ENCODE measurements at places on chromosomes 7 and 10.

DNA sequence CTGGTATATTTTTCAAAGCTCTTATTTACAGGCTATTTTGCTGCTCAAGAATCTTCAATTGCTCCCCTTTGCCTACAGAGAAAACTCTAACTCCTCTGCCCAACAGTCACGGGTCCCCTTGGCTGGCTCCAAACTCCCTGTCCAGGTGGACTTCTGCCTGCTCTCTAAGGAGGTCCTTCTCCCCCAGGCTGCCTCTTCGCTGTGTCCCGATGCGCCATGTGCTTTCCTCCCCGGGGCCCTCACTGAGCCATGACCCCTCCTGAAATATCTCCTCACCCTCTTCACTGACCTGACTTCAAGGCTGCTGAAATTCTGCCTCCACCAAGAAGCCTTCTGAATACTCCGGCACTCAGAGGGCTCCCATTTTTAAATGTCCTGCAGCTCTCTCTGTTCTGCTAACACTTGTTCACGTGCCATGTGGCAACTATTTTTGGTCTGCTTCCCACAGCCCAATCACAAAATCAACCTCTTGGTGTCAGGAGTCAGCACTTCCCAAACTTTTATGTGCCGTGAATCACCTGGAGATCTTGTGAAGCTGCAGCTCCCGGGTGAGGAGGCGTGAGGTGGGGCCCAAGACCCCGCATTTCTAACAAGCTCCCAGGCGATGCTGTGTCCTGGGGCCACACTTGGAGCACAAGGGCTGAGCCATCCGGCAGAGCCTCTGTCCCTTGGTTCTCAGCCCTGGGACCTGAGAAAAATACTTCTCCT lies 85.7 kb upstream of the COL13A1 start:
- no peak for DNase-seq

DNA sequence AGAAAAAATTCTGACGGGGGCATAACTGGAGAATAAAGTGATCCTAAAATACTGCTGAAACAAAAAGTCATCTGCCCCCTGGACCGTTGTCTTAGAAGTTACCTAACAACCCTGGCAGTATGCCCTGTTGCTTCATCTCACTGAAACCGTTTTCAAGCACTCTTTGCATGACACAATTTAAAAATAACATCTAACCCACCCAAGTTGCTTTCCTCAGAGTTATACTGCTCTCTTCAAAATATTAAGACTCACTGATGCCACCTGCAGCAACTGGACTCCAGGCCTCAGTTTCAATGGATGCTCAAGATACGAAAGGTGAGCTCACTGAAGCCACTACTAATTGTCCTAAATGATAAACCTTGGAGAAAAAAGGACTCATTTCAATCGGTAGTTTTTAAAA lies 57.4 kb downstream of the CDK6 start:
- DNase-seq: no peak

- no peak for DNase-seq
These were observed 583.6 kb downstream of the TCERG1L start for GRCh38 chr10:130727766-130728490.

- DNase-seq: no peak
These were observed 186.3 kb downstream of the PRPF18 start for GRCh38 chr10:13773043-13773442.

DNA sequence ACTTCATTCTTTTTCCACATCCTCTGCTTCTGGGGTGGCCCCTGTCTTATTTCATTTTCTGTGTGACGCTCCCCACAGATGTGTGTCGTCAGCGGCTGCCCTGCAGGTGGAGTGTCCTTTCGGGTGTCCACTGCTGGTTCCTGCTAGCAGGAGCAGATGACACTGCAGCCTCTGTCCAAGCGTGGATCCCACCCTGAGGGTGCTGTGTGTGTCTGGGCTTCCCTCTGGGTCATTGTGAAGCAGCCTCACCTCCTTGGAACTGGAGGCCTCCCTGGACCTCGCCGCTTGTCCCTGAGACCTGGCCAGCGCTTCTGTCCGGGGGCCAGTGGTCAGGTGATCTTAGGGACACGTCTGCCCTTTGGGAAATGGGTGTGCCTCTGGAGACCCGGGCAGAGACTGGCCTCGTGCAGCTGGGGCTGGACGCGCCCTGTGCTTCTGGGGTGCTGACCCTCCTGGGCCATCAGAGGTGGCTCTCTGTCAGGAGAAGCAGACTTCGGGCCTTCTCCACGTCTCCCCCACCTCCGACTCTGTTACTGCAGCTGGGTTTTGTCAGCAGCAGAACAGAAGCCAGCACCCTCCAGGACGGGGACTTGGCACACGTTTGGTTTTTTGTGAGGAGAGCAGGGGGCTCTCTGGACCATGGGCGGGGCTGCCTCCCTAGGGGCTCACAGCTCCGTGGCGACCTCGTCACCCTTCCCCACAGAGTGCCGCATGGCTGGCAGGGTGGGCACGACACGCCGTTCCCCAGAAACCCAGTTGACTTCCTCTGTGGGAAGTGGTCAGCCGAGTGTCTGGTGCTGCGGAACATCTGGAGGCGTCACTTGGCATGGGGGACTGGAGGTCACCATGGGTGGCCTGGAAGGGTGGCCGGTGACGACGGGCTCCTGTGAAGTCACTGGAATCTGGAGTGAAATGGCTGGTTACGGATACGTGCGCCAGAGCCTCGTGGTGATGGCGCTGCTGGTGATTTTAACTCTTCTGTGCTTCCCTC lies 48.4 kb downstream of the INPP5A start:
- DNase-seq: no peak

- no peak for DNase-seq
These were observed 19.2 kb upstream of the R3HCC1L start for GRCh38 chr10:98115031-98115787.

DNA sequence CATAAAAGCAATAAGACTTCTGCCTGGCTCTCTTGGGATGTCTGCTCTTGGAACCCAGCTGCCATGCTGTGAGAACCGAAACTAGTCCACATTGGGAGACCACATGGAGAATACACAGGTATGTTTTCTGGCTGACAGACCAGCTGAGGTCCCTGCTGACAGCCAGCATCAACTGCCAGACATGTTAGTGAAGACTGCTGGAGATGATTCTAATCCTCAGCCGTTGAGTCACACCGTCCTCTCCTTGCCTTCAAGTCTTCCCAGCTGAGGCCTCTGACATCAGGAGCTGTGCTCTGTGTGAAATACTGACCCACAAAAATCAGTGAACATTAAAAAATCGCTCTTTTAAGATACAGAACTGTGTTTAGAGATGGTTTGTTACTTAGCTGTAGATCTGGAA lies 36.9 kb upstream of the AGR2 start:
- DNase-seq: no peak

DNA sequence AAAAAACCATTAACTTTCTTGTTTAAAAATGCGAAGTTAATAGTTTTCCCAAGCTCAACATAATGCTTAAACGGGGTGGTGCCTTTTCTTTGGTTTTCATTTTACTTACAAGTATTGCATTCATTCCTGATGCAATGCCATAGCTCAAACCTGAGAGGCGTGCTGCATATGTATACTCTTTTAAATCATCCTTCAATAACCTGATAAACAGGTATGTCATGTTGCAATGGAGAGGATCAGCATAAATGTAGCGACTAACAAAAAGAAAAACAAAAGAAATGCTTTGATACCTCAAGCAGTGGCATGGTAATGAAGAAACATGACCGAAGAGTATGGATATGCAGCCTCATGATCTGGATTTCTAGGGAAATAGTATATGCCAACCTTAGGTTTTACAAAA lies 95.4 kb downstream of the IDE start:
- no peak for DNase-seq

GRCh38 chr7:109890622-109891021 lies 1200.3 kb upstream of the LRRN3 start:
- DNase-seq: no peak

- DNase-seq: no peak
These were observed 35.9 kb upstream of the AP5Z1 start for GRCh38 chr7:4739528-4739992.

DNA sequence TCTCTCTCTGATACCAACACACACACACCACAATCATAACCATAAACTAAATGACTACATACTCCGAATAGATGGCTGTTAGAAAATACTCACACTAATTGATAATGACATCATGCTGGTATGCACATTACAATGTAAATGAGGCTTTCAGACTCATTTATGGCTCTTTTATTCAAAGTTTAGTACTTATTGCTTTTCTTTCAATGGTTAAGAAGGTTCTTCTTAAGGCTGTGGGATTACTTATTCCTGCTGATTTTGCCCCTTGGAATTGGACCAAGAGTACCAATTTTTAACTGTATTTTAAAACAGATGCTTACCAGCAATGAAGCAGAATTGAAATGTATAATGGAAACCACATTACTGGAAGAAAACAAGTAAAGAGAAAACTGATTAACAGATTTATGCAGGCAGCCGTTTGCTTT lies 20.6 kb upstream of the CABCOCO1 start:
- no peak for DNase-seq

GRCh38 chr7:22730921-22731654 lies 4.1 kb downstream of the IL6 start:
- no peak for DNase-seq

DNA sequence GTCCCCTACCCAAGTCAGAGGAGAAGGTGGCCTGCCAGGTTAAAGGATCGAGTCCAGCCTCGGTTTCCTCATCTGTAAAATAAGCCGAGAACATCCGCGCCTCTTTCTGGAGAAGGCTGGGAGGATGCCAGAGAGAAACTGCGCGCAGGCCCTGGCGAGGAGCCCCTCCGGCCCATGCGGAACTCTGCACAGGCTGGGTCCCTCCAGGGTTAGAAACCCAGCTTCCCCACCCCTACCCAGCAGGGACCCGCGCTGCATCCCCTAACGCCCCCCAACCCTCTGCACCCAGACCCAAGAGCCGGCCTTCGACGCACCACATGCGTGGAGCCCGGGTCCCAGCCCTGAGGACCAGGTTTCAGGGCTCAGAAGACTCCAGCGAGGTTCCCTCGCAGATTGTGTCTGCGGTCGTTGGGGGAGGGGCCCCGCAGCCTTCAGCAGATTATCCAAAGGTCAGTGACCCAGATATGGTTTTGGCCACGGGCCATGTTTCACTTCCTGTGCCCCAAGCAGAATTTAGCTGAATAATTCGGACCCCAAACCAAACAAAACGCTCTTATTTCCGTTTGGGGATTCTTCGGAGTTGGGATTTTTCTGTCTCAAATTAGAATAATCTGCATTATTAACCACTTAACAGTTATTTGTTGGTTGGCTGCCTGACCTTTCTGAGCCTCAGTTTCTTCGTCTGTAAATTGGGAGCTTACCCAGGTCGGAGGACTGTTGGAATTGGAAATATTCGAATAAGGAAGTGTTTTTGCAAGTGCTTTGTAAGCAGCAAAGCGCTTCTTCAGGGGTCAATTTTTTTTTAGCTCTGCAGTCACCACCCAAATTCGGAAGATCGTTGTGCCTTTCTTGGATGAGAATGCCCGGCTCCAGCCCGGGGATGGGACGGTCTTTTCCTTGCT lies 167.7 kb downstream of the UBE2H start:
- DNase-seq: no peak

DNA sequence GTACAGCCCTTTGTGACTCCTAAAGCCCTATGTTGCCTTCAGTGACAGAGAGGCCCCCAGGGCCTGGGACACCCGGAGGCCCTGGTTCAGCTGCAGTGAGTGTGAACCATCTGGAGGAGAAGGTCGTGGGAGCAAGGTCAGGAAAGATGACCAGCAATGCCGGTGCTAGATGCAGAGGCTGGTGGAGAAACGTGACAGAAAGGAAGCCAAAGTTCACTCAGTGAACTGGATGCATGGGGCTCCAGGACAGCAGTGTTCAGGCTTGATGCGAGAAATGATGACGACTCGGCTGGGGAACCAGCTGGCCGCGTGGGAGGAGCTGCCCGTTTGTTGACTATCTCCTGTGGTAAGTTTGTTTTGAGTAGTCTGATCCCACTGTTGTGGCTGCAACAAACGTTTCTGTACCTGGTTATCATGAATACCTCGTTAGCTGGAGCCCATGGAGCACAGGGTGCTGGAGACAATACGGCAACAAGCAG lies 54.1 kb upstream of the MKRN1 start:
- no peak for DNase-seq

DNA sequence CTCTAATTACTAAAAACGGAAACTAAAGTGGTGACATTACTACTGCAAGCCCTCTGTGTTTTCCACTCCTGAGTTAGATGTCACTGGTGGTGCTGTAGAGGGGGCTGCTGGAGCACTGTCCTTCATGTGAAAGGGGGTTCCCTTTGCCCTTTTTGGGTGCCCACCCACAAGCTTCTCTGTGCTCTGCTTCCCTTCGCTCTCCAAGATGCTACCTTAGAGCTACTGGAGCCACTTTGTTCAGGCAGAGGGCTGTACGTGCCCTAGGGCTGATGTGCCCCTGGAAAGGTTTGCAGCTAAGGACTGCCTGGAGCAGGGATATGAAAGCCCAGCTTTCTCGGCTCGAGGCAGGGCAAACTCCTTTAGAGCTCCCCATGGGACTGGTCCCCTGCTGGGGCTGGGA lies 28.3 kb downstream of the EMX2 start:
- no peak for DNase-seq

GRCh38 chr10:7649673-7650300 lies 17.0 kb downstream of the ITIH5 start:
- no peak for DNase-seq

GRCh38 chr7:70646536-70647248 lies 485.3 kb upstream of the GALNT17 start:
- DNase-seq: no peak

- DNase-seq: no peak
These were observed 192.5 kb downstream of the GFRA1 start for GRCh38 chr10:116080553-116080952.

GRCh38 chr10:63751836-63752235 lies 230.6 kb downstream of the REEP3 start:
- DNase-seq: no peak

DNA sequence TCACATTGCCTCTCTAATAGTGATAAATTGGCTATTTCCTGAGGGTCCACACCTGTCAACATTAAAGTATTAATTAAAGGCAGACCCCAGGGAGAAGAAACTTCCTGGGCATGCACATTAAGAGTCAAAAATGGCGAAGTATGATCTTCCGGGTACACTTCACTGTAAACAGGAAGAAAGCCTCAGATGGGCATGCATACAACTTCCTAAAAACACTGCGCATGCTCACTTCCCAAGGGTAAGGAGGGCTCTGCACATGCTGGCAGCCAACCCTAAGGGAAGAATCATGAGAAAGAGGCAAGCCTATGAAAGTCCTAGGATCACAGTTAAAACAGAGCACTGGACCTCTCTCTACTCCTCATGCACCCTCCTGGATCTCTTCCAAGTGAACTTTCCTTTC lies 80.1 kb upstream of the IMMP2L start:
- no peak for DNase-seq

GRCh38 chr10:94005050-94005449 lies 11.3 kb downstream of the PLCE1 start:
- DNase-seq: no peak

DNA sequence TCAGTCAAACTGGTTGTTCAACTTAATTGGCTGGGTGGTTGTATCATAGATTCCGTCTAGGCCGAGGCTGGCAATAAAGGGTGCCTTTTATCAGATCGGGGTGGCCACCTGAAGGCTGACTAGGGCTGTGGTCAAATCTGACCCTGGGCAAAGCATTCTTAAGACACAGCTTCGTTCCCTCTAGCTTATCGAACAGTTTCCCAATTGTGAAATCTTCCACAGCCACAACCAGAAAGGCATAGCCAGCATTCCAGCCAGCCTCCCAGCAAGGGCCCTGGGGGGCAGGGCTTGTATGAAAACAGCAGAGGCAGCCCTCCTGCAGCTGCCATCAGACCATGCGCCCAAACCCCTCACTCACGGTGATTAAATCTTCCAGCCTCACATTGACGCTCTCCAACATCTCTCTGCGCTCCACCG lies 42.5 kb upstream of the TMEM213 start:
- DNase-seq: no peak

- DNase-seq: no peak
These were observed 54.4 kb upstream of the SEC61G start for GRCh38 chr7:54813398-54813797.

All from cortex of kidney (tissue), 1 donor.